ENCODE measurements at places on chromosomes 1 and 21.

GRCh38 chr1:66704177-66704875 lies 47.9 kb upstream of the DYNLT5 start:
- no peak for DNase-seq

- peak; percentile 79 for DNase-seq
These were observed 6.0 kb upstream of the CAPN2 start for GRCh38 chr1:223706077-223706973.

DNA sequence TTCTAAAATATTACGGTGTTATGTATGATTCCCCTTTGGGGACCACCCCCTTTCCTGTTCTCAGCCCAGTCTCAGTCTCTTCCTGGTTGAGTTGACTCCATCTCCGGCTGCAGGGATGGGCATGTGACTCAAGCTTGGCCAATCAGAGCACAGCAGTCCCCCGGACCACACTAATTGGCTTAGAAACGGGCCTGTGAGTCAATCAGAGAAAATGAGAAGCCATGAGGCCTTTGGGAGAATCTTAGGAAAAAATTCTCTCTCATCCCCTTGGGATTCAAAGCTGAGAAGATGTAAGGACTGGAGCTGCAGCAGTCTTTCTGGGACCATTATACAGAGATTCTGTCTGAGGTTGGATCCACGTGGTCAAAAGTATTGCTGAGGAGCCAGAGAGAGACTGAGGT lies 10.7 kb upstream of the FHAD1 start:
- no peak for DNase-seq

DNA sequence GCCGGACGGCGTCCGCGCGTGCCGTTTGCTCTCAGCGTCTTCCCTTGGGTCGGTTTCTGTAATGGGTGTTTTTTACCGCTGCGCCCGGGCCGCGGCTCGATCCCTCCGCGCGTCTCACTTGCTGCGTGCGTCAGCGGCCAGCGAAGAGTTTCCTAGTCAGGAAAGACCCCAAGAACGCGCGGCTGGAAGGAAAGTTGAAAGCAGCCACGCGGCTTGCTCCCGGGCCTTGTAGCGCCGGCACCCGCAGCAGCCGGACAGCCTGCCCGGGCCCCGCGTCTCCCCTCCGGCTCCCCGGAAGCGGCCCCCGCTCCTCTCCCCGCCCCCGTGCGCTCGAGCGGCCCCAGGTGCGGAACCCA lies 159.8 kb downstream of the RUNX1 start:
- peak; percentile 27 for DNase-seq

GRCh38 chr1:32256473-32257226 lies 5.6 kb downstream of the LCK start:
- DNase-seq: no peak

GRCh38 chr1:65958561-65959350 lies 166.1 kb downstream of the PDE4B start:
- peak; percentile 29 for DNase-seq

- no peak for DNase-seq
These were observed 104.6 kb upstream of the TENT5C start for GRCh38 chr1:117501281-117501680.

GRCh38 chr21:43644071-43644470 lies 15.2 kb downstream of the HSF2BP start:
- DNase-seq: no peak

DNA sequence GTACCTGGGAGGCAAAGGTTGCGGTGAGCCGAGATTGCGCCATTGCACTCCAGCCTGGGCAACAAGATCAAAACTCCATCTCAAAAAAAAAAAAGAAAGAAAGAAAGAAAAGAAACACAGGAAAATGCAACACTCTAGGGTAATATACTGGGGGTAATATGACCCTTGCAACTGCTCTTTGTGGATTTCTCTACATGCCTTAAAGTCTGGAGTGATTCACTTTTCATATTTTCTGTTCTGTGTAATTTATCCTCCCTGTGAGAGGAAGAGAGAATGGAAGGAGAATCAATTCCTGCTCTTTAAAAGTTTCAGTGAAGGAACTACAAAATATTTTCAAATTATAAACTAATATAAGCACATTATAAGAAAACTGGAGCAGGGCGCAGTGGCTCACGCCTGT lies 22.7 kb downstream of the RIT1 start:
- no peak for DNase-seq

DNA sequence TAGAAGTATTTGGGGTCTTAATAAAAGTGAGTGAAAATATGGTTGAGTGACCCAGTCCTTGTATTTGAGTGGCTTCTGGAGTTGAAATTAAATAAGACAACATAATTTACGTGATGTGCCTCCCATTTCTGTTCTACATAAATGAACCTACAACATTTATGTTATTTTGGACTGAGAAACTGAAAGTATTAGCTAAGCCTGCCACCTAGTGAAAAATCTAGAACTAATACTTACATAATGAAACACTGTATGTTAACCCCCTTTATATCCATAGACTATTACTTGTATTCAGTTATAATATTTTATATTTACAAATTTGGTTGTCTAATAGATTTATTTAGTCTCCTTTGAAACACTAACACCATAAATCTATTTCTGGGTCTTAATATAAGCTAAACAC lies 298.9 kb downstream of the KCNT2 start:
- peak; percentile 43 for DNase-seq

- no peak for DNase-seq
These were observed 1967.4 kb downstream of the NCAM2 start for GRCh38 chr21:22965455-22966135.

- no peak for DNase-seq
These were observed 5.9 kb downstream of the C1orf226 start for GRCh38 chr1:162387226-162388082.

DNA sequence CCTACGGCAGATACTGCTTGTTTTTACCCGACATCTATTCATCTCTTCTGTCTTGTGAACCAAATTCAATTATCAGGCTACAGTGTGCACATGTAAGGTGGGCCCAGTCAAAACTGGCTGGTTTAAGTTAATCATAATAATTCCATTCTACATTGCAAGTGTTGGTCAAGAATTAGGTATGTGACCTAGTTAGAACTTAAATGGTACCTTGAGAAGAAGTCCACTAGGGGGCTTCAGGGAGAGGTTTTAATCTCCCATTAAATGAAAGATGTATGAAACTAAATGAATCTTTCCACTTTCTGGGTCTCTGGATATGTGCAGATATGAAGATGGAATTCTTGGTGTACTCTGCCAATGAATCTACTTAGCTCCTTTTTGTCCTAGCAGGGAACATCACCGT lies 187.1 kb downstream of the CDC42BPA start:
- peak; percentile 18 for DNase-seq

DNA sequence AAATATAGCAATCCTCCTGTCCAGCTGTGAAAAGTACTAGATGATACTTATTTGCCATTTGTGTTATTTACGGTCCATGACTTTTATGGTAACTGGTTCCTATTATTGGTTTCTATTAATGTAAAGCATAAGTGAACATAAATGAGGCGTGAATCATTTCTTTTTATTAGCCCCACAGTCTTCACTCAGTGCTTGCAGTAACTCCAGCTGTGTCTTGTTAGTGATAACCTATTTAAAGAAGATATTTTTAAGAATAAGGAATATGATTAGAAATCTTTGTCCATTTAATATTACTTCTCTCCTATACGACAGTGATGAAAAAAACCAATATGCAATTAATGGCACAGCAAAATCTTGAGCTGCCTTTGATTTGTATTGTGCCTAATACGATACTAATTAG lies 149.9 kb downstream of the SPATA17 start:
- DNase-seq: no peak

- no peak for DNase-seq
These were observed 48.4 kb downstream of the MAB21L3 start for GRCh38 chr1:116159611-116160010.

DNA sequence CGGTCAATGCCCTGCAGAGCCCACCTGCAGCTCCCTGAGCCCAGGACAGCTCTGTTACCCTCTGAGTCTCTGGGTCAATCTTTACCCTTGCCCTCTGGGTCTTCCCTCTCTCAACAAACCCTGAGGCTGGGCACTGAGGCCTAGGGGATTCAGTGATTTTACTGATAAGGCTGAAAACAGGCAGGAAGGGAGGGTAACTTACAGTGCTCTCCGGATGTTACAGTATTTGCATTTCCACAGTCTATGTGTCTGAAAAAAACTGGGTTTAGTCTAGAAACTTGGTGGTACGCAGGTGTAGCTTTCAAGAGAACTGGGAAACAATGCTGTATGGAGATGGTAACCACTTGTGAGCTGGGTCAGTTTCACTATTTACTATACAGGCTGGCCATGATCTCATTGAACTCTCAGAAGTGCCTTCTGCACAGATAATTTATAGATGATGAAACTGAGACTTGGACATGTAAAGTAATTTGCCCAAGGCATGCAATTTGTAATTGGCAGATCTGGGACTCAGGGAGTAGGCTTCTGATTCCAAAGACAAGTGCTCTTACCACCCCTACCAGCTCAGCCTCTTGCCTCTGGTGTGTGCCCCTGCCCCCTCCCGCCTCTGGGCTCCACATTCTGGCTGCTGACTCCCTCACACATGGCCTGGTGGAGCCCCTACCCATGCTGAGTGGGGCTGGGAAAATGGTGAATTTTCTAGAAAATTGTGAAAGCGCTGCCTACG lies 48.8 kb downstream of the TENT5C start:
- DNase-seq: no peak

DNA sequence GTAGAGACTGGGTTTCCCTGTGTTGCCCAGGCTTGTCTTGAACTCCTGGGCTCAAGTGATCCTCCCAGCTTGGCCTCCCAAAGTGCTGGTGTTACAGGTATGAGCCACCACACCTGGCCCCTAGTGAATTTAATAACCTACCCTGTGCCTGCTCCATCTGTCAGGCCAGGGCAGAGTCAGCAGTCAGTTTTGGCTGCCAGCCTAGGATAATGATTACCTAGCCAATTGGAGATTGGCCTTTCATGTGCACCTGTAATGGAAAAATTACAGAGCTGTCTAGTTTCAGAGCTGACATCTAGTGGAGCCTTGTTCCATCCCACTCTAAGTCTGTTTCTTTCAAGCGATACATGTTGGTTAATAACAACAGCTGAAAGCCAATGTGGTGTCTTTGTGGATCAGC lies 92.0 kb downstream of the DIRAS3 start:
- DNase-seq: no peak

GRCh38 chr1:2981981-2982614 lies 39.2 kb upstream of the ACTRT2 start:
- no peak for DNase-seq

DNA sequence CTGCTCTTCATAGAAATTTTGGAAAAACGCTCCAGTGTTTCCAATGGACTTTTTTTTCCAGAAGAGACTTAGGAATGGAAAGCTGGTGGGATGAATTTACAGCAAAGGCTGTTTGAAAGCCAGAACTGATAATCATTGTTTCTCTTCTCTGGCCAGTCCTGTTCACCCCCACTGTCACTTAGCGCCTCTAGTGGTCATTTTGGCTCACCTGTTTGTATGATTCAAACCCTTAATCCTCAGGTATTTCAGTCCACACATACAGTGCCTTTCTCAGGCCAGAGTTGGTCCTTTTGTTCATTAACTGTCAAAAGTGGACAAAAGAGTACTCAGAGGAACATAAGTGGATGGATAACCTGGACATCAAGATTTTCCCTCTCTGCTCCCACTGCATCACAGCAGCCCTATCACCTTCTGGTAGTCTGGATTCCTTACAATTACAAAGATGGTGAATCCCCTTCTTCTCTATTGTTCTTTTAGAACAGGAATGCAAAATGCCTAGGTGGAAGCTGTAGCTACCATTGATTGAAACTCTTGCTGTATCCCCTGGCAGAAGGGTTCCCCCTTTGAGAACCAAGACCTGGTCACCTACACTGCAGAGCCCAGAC lies 177.6 kb upstream of the OLFM3 start:
- DNase-seq: no peak

DNA sequence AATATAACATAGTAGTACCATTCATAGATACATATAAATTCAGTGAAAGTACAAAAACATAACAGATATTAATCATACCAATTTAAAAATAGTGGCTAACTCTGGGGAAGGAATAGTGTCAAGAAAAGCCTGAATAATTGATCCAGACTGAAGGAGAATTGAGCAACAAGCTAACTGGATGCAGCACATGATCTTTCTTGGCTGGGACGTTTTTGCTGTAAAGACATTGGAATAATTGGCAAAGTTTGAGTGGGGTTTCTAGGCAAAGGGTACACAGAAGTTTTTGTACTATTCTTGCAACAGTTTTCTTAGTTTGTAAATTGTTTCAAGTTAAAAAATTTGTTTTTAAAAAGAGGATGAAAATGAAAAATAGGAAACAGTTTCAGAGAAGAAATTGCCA lies 2.6 kb upstream of the SH3GLB1 start:
- DNase-seq: no peak

DNA sequence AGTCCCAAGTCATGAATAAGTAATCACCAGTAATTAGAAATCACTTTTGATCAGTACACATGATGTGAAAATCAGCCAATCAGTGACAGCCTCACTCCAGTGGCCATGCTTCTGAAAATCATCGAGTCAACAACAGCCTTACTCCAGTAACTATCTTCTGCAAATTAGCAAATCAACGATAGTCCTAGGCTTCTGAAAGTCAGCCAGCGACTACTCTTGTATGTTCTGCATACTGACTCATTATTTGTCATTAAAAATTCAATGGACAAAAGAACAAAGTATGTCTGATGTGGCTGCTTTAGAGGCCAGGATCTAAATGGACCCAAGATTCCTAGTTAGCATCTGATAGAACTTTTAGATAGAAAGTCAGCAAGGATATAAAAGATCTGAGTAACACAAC lies 102.5 kb downstream of the GPR52 start:
- DNase-seq: no peak

GRCh38 chr1:58966103-58966916 lies 182.5 kb upstream of the JUN start:
- DNase-seq: no peak

DNA sequence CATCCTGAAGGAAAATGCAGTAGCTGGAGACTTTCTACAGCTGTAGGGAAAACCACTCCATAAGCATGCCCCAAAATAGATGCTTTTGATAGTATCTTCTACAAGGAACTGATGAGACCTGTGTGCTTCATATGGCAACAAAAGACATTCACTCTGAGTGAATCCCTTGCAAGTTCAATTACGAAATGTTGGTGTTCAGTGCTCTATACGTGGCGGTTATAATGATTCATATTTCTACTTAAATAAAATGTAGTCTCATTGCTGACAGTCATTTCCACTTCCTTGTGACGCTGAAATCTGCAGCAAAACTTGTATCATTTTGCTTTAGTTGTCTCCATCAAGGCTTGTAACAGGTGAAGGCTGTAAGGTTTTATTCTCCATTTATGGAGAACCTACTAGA lies 20.6 kb downstream of the TOR1AIP2 start:
- DNase-seq: no peak
